NAMALWA (cell line): ENCODE measurements at places on chromosomes 4 and X.

GRCh38 chr4:76105652-76106051, 31.1 kb downstream of the ART3 start:
- no peak for DNase-seq

DNA sequence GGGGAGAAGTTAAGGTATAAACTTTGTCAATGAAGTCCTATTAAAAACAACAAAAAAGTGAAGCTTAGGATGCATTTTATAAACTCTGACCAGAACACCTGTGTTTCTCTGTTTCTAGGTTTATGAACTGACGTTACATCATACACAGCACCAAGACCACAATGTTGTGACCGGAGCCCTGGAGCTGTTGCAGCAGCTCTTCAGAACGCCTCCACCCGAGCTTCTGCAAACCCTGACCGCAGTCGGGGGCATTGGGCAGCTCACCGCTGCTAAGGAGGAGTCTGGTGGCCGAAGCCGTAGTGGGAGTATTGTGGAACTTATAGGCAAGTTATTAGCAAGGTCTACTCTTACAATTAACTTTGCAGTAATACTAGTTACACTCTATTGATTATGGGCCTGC, 46.6 kb downstream of the HTT start:
- no peak for DNase-seq

DNA sequence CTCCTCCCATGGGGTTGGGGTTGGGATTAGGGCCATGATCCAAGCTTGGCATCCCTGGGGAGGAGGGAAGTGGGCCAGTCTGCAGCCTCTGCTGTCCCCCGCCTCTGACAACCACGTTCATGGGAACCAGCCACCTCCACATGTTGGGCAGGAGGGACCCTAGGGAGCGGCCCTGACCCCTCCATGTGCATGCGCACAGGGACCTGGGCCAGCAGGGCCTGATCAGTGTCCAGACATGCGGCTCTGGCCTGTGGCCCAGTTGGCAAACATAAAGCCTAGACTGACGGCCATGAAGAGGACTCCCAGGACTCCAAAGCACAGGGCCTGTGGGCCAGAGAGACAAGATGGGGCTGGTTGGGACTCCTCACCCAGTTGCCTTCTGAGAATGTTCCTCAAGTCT, 11.3 kb downstream of the SLC38A5 start:
- no peak for DNase-seq

- DNase-seq = no peak
These were observed 25.8 kb downstream of the GUCY1B1 start for GRCh38 chr4:155784637-155785036.

GRCh38 chrX:97452283-97452682, 568.6 kb downstream of the RPA4 start:
- DNase-seq = no peak
